Immature natural killer cell (primary cell): ENCODE measurements at places on chromosomes 7 and 10.

GRCh38 chr7:2273866-2274265 is 31.8 kb downstream of the NUDT1 start:
- DNase-seq, result no peak

- DNase-seq, result no peak
Observed at GRCh38 chr10:282294-283139, 147.3 kb downstream of the ZMYND11 start.

- no peak for DNase-seq
Observed at GRCh38 chr10:33180390-33180789, 154.1 kb downstream of the NRP1 start.

- DNase-seq, result no peak
Observed at GRCh38 chr10:124236136-124236535, 142.7 kb upstream of the CHST15 start.

- no peak for DNase-seq
Observed at GRCh38 chr10:125137601-125138438, 22.5 kb downstream of the CTBP2 start.

GRCh38 chr7:27689591-27690164 is 27.0 kb upstream of the HIBADH start:
- DNase-seq, result peak; percentile 13

DNA sequence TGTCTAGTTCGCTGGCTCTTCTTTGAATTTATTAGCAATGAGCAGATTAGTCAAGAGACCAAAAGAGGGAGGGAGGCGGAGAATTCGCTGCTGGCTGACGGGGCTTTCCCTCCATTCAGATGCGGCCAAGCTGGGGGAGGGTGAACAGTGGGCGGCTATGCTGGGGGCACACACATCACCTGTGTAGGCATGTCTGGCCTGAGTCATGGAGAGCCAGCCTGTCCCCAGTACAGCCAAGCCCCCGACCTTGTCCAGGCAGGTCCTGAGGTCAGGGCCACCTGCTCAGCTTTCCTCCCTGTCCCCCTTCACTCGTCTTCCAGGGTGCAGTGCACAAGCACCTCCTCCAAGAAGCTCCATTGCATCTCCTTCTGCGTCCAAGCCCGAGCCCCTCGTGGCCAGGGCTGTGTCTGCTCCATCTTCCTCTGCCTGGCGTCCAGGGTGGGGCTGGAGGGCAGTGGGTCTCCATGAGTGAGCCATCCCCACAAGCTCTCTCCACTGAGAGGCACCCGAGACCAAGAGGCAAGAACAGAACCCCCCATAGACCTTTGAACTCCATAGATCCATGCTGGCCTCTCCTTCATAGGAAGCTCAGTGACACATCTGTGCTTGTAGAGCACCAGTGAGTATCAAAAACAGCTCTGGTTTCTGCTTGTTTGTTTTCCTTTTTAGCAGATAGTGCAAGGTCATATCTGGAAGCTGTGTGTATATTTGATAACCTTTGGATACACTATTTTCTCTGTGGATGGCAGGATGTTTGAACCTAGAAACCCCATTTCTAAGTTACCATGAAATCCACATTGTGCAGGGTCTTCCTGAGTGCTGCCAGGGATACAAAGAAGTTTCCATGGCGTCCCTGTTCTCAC is 1.9 kb upstream of the DEPP1 start:
- no peak for DNase-seq

GRCh38 chr7:123571684-123572083 is 14.1 kb upstream of the NDUFA5 start:
- no peak for DNase-seq

GRCh38 chr10:126533644-126534043 is 136.8 kb downstream of the C10orf90 start:
- no peak for DNase-seq

GRCh38 chr7:102916426-102916825 is 3.6 kb downstream of the LRRC17 start:
- no peak for DNase-seq

DNA sequence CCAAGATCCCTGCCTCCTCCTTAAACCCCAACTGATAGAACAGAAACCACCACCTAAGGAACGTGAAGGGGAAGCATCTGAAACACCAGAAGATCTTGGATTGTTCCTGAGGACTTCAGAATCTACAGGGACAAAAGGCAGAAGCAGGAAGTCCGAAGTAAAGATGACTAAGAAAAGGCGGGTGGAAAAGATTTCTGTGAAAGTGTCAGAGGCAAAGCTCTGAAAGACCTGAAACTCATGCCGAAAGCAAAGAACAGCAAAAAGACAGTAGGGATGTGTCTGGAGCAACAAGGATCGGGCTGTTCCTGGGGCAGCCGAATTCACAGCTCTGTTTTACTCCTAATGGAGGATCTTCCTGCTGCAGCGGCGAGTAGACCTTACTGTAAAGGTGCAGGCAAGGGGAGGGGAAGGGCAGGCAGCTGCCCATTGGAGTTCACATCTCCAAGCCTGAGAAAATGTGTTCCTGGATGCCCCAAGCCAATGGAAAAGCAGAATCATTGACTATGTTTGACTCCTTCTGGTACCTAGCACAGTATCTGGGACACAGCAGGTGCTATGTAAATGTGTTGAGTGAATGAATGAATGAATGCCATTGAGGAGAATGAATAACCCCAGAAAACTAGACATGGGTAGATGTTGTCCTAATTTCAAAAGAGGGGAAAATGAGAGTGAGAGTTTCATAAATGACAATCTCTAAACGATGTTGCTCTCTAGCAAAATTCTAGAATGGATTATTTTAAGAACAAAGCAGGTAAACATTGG is 40.4 kb downstream of the PDIA4 start:
- DNase-seq, result no peak

GRCh38 chr7:12764458-12764891 is 77.0 kb downstream of the ARL4A start:
- no peak for DNase-seq

DNA sequence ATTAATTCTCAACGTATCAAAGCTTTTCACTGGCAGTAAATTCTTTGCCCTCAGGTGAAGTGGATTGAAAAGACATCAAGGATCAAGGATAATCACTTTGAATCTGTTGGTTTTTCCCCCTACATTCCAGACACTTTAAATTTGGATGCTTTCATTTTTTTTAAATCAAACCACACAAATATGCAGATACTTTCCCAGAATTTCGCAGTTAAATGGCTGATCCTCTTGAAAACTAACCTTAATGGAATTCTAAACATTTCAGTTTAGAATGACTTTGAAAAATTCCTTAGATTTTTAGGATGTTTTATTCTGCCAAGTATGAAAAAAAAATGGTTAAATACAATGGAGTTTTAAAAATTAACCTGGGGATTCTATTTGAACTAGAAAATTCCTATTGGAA is 325.9 kb downstream of the GFRA1 start:
- DNase-seq, result no peak

- DNase-seq, result no peak
Observed at GRCh38 chr7:30871655-30872054, 40.0 kb upstream of the AQP1 start.

DNA sequence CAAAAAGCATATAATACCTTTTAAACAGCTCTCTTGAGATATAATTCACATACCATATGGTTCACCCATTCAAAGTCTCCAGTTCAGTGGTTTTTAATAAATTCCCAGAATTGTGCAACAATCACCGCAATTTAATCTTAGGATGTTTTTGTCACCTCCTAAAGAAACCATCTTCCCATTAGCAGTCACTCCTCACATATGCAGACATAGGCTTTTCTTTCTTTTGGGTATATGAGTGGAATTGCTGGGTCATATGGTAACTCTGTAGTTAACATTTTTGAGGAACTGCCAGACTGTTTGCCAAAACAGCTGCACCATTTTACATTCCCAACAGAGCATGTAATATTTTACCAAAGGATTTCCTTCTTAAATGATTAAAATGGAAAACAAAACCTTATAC is 57.0 kb downstream of the CC2D2B start:
- DNase-seq, result no peak

GRCh38 chr7:95989301-95989700 is 216.9 kb downstream of the DYNC1I1 start:
- DNase-seq, result no peak
